Tibial artery (tissue), 4 donors: ENCODE measurements at places on chromosomes 2 and 18.

- DNase-seq = no peak
These were observed 136.5 kb downstream of the DOK6 start for GRCh38 chr18:69537183-69537582.

GRCh38 chr2:96115631-96116423 lies 544 bp downstream of the ADRA2B start:
- no peak for DNase-seq

DNA sequence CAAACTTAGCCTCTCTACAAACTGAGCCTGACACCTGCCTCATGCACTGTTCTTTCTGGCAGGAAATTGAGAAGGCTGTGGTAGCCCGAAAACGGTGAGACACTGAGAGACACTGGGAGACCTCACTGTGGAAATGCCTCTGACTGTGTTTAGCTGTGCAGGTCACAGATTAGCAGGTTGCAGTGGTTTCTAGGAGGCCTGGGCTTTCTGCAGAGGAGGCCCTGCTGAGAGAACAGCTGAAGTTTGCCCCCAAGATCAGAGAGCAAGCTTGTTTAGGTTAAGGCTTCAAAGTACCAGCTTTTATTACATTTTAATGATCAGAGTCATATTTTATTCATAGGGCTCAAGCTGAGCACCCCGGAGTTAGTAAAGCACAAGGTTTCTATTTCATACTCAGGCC lies 68.7 kb upstream of the LYPD6 start:
- DNase-seq = no peak

- DNase-seq = no peak
These were observed 94.8 kb upstream of the TPO start for GRCh38 chr2:1318366-1319009.

- DNase-seq = peak; percentile 76
These were observed 75.3 kb upstream of the STPG4 start for GRCh38 chr2:47230418-47230817.

GRCh38 chr18:60895181-60895580 lies 438.0 kb upstream of the CDH20 start:
- DNase-seq = no peak

DNA sequence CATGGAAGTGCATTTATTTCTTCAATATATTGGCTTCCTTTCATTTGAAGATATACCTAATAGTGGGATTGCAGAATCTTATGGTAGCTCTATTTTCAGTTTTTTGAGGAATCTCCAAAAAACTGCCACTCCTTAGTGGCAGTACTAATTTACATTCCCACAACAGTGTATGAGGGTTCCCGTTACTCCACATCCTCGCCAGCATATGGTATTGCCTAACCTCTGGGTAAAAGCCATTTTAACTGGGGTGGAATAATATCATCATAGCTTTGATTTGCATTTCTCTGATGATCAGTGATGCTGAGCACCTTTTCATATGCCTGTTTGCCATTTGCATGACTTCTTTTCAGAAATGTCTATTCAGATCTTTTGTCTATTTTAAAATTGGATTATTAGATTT lies 471.9 kb upstream of the UBE2E3 start:
- no peak for DNase-seq

DNA sequence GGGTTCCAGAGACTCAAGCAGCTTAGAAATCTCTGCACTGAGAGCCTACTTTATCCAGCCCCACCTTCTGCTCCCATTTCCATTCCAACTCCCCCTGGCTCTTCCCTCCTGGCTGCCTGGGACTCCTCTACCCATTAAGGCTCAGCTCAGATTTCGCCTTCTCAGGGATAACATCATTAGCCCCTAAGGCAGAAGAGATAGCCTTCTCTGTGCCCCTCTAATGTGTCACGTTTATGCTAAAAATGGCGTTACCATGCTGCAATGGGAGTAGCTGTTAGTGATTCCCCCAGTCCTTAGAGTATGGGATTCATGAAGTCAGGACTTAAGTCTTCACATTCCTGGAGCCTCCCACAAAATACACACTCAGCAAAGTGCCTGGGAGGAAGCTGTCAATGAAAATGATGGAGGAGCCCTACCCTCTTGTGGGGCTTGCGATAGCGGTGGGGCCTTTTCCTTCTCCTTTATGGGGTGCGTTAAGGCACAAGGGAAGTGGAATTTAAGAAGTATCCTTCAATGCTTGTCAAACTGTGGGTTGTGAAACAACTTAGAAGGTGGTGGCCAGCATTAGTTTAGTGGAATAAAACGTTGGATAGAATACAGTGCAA lies 144.7 kb upstream of the COPS8 start:
- no peak for DNase-seq

DNA sequence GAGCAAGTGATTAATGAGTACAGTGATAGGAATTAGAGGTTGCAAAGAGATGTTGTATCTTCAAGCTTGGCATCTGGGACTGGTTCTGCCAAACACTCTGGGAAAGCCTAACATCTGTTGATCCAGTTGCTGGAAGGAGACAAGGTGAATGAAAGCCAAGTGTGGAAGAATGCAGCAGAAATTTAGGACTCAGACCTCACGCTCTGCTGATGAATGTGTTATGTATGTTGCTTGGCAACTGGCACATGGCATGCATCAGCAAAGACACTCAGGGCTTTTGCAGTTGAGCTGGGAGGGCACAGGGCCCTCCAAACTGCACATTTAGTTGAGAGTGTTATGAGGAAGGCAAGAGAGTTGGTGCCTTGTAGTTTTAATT lies 105.5 kb downstream of the COLEC12 start:
- no peak for DNase-seq

DNA sequence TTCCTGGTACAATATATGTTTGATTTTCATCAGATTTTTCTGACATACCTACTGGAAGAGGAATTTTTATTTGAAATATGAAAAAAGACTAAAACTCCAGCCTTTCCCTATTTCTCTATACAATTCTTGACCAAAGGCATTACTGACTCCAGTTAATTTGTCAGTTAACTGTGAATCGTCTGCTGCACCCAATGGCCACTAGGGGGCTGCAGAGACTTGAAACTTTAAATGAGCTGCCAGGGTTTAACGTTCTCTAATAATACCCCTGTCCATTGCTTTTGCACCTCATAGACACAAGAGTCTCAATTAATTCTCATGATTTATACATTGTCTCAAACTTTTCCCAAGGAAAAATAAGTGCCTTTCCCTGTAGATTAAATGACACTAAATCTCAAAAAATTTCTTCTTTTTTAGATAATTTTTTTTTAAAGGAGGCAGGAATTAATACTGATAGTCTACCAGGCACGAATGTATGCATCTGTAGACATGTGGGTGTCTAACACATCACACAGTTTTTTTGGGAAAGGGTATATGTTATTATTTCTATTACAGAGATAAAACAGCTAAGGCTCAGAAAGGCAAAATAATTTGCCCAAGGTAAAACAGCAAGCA lies 1.8 kb upstream of the ALK start:
- no peak for DNase-seq

- DNase-seq = no peak
These were observed 3.5 kb upstream of the GDF7 start for GRCh38 chr2:20663196-20664070.

GRCh38 chr18:73340135-73340977 lies 472.6 kb upstream of the NETO1 start:
- DNase-seq = no peak

DNA sequence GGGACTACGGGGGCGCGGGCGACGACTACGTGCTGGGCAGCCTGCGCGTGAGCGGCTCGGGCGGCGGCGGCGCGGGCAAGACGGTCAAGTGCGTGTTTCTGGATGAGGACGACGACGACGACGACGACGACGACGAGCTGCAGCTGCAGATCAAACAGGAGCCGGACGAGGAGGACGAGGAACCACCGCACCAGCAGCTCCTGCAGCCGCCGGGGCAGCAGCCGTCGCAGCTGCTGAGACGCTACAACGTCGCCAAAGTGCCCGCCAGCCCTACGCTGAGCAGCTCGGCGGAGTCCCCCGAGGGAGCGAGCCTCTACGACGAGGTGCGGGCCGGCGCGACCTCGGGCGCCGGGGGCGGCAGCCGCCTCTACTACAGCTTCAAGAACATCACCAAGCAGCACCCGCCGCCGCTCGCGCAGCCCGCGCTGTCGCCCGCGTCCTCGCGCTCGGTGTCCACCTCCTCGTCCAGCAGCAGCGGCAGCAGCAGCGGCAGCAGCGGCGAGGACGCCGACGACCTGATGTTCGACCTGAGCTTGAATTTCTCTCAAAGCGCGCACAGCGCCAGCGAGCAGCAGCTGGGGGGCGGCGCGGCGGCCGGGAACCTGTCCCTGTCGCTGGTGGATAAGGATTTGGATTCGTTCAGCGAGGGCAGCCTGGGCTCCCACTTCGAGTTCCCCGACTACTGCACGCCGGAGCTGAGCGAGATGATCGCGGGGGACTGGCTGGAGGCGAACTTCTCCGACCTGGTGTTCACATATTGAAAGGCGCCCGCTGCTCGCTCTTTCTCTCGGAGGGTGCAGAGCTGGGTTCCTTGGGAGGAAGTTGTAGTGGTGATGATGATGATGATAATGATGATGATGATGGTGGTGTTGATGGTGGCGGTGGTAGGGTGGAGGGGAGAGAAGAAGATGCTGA lies 1.4 kb downstream of the SOX11 start:
- DNase-seq = no peak

DNA sequence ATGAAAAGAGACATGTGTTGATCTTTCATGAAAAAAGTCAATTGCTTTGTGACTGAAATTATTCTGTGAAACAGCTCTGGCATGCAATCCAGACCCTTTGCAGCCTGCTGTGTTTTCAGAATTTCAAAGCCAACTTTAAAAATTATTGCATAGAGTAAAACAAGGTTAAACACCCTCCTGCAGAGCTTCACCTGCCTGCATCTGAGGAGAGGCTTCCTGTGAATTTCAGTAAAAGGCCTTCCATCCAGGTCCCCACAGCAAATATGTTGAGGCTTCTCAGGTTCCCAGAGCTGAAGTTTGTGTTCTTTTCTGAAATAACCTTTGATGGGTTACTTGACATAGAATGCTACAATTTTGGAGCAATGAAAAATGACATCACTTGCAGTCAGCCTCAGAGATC lies 4.1 kb downstream of the XIRP2 start:
- no peak for DNase-seq

DNA sequence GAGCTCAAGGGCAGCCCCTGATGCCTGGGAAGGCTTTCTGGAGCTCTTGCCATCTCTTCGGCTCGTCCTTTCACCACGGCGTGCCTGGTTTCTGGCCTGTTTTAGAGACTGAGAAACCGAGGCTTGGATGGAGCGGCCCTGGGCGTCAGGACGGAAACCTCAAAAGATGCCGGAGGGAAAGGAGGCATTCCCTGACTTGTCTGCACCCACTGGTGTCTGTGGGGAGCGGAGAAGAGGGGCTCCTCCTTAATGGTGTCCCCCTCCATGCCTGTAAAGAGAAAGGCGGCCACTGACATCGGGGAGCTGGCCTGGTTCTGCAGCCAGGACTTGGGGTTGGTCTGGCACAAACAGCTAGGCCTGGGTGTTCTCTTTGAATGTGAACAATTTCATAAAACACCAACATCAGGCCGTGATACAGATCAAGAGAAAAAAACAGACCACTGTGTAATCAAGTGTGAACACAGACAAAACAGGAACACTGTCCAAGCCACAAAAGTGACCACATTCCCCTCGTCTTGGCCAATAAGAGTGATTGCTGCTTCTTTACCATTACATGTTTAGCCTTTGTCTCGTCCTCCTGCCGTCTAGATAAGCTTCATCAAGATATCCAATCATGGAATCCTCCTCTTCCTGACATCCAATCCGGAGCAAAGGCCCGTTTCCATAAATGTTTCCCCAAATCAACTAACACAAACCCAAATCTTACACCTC lies 633 bp upstream of the ILKAP start:
- no peak for DNase-seq

DNA sequence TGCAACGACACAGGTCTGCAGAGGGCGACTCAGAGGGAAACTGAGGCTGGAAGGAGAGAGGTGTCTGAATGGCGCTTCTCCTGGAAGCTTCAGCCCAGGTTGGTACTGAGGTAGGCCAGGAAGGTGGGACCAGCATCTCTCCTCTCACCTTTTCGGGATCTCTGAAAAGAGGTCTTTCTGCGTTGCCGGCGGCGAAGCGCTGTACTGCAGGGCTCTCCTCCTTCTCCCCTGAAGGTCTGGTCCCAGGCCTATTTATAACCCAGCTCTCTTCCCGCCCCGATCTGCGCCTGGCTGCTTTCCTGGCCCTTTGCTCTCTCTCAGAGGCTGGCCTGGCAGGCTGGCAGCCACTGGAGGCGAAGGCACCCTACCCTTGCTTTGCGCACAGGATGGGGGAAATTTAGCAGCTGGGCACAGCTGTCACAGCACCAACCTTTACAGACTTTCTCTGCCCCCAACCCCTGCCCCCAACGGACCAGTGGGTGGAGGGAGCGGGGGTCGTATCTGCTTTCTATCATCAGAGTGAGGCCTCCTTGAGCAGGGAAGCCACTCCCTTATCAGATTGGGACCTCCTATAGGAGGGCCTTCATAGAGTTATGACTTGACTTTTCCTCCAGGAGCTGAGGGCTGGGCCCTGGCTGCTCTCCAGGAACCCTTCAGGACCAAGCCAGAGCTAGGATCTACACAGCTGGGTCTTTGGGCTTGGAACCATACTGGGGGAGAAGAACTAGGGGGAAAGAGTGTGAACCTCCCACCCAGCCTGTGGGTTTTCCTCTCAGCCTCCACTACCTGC lies 1.1 kb downstream of the DYSF start:
- peak; percentile 85 for DNase-seq

DNA sequence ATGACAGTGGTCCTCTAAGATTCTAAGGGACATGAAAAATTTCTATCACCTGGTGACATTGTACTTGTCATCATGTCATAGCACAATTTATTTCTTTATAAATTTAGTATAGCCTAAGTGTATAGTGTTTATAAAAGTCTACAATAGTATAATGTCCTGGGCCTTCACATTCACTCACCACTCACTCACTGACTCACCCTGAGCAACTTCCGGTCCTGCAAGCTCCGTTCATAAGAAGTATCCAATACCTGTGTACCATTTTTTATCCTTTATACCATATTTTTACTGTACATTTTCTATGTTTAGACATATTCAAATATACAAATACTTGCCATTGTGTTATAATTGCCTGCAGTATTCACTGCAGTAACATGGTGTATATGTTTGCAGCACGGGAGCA lies 72.8 kb upstream of the DSEL start:
- DNase-seq = no peak

DNA sequence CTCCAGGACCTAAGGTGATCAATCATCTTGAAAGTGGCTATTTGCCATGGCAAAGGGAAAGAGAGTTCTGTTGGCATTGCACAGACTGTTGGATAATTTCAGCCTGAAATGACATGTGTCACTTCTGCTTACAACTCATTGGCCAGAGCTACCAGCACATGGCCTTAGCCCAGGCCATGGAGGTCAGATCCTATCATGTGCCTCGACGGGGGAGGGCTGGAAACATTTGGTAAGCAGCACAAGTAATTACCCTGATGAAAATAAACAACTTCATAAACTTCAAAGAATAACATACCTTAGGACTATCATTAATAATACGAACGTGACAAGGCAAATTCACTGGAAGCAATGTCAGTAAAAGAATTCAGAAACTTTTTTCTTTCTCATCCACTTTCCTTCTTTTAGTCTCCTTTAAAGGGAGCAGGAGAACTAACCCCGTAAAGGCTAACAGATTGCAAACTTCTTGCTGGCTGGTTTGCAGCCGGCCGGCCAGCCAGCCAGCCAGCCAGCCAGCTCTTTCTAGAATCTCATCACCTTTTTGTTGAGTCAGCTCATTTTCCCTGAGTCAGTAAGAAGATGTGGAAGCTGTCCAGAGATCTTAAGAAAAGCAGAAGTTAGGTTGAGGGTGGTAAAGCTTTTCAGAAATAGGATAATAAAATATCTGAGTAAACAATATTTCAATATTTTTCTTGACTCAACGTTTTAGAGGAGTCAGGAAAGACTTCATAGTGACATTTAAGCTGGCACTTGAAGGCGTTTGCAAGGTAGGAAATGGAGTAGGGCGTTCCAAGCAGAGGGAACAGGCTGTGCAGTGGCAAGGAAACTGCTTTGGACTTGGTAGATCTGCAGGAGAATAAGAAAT lies 31.9 kb downstream of the CNRIP1 start:
- DNase-seq = no peak

GRCh38 chr18:48100651-48101165 lies 170.2 kb upstream of the SMAD2 start:
- DNase-seq = no peak
